ENCODE measurements at places on chromosomes 6 and 20.
A peak's percentile ranks its signal among the peaks of the same experiment; 100 is the strongest.

DNA sequence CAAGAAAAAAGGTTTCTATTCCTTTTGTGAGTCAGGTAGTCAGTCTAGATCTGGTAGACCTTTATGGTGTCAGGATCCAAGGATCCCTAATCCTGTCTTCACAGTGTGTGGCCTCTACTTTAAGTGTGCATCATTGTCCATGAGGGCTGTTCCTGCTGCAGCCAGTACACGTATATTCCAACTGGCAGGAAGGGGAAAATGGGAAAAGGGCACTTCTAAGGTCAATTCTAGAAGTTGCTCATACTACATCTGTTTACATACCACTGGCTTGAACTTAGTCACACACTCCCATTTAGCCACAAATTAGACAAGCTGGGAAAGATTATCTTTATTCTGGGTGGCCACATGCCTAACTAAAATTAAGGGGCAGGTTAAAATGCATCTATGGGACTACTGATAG lies 9.7 kb upstream of the MMS22L start:
- no peak for DNase-seq

GRCh38 chr20:52972190-52972937 lies at the start of gene TSHZ2:
Gene TSHZ2 (plus strand): TSS chr20:52972358. CDS start chr20:52973294, 936 bp downstream.
- peak; percentile 34 for DNase-seq

- no peak for DNase-seq
Measured at GRCh38 chr20:62274332-62274950, 28.4 kb upstream of the ADRM1 start.

GRCh38 chr6:169859401-169859977 lies 108.1 kb downstream of the ERMARD start:
- DNase-seq: no peak

- no peak for DNase-seq
Measured at GRCh38 chr6:7025861-7026260, 81.9 kb upstream of the RREB1 start.

GRCh38 chr6:134814076-134814695 lies 135.7 kb downstream of the ALDH8A1 start:
- no peak for DNase-seq

DNA sequence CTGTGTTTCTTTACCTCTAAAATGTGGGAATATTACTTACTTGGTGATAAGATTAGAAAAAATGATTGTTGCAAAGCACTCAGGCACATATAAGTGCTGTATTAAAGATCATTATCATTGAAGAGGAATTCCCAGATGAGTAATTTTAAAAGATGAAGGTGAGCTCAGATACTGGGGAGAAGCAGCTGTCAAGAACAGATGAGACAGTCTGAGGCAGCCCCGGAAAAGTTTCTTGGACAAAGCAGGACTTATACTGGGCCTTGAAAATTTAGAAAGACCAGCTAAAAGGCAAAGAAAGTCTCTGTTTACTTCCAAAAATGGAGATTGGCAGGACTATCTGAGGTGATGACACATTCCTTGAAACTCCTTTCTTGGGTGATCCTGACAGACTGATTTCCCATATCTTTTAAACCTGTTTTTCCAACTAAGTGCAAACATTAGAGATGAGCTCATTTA lies 93.8 kb upstream of the MARCKS start:
- DNase-seq: no peak

- DNase-seq: no peak
Measured at GRCh38 chr6:93858213-93858612, 438.9 kb upstream of the EPHA7 start.

- DNase-seq: no peak
Measured at GRCh38 chr6:87297119-87297518, 25.3 kb upstream of the SMIM8 start.

DNA sequence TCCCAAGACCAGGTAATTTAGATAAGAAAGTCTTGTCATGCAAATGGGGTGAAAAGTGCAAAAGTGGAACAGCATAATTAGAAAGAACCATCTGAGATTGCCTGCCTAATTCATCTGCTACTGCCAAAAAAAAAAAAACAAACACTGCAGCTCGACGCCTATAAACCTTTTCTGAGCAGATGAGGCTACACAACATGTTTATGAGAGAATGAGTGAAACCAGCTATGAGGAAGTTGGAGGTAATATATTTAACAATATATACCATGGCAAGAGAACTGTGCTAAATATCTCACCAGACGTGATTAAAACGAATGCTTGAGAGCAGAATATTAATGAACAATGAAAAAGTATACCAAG lies 50.0 kb downstream of the LAMA4 start:
- DNase-seq: no peak

- no peak for DNase-seq
Measured at GRCh38 chr20:3896302-3896701, 7.1 kb downstream of the PANK2 start.

GRCh38 chr6:164832410-164832809 lies 477.0 kb downstream of the C6orf118 start:
- no peak for DNase-seq

- no peak for DNase-seq
Measured at GRCh38 chr20:6580486-6580885, 187.0 kb upstream of the BMP2 start.

- DNase-seq: no peak
Measured at GRCh38 chr6:98124171-98124570, 710.2 kb upstream of the POU3F2 start.

GRCh38 chr6:12621754-12622153 lies 94.8 kb upstream of the PHACTR1 start:
- DNase-seq: no peak

GRCh38 chr6:13508711-13509705 lies 21.6 kb upstream of the GFOD1 start:
- no peak for DNase-seq

GRCh38 chr20:6439737-6440442 lies 317.1 kb upstream of the FERMT1 start:
- no peak for DNase-seq

DNA sequence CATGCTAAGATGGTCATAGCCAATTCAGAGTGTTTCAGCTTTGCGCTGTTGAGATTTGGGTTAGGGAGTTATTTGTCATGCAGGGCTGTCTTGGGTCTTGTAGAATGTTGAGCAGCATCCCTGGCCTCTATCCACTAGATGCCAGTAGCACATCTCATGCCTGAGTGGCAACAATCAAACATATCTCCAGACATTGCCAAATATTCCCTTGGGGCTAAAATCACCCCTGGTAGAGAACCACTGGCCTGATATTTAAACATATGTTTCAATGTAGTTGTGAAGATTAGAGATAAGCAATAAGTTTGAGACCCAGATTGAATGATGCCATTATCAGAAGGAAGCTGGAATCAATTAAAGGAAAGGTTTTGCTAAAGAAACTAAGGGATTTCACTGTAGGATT lies 463.3 kb downstream of the DOK5 start:
- DNase-seq: no peak

DNA sequence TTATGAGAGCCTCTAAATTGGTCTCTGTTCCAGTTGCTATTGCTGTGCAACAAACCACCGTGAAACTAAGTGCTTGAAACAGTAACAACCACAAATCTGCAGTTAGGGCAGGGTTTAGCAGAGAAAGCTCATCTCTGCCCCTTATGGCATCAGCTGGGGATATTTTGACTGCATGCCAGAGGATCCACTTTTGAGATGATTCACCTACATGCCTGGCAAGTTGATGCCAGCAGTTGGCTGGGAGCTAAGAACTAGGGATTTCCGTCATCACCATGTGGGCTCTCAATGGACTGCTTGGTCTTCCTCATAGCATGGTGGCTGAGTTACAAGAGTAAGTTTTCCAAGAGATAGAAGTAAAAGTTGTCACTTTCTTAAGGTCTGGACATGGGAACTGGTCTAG lies 35.1 kb downstream of the PLCB4 start:
- no peak for DNase-seq

GRCh38 chr6:34795836-34796425 lies 4.0 kb downstream of the BLTP3A start:
- DNase-seq: no peak

DNA sequence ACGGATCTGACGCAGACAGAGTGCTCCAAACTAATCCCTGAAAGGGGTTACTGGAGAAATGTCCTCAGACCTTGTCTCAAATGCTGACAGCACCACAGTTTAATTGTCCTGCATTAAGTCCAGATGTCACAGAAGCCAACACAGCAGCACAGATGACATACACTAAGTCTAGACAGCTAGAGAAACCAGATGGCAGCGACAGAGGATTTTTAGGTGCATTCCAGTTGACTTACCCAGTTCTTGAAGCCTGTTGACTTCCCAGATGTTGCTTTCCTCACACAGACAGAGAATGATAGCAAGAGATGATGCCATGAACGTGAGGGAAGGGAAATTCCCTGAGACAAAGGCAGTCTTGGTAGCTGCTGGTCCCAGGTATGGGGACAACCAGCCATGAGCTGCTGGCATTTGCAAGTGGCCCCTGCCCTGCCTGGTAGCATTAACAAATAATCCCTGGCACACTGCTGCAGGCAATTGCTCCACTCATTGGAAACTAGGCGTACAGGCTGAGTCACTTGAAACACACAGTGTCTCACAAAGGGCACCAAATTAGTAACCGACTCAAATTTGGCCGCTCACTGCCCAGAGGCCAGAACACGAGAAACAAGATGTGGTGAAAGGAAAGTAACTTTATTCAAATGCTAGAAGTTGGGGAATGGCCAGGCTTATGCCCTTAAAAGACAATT lies 52.2 kb downstream of the ADGB start:
- DNase-seq: no peak

- DNase-seq: no peak
Measured at GRCh38 chr20:44547419-44547818, 25.5 kb upstream of the SERINC3 start.

- no peak for DNase-seq
Measured at GRCh38 chr20:46220455-46221207, 87.7 kb downstream of the CDH22 start.

GRCh38 chr20:19928328-19929011 lies 88.7 kb upstream of the NAA20 start:
- no peak for DNase-seq

DNA sequence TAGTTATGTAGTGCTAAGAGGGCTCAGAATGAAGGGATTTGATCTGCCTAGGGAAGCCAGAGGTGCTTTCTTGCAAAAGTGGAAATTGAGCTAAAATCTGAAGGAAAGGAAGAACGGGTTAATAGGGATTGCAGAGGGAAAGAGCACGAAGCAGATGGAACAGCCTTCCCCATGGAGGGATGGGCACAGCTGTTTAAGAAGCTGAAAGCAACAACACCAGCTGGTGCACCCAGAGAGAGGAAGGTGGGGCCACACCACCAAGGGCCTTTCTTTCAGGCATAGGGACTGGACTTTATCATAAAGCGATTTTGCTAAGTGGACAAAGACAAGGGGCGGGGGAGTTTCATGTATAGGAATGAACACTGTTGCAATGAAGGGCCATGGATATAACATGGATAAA lies 65.8 kb upstream of the SNRPB2 start:
- DNase-seq: no peak

Data from activated CD4-positive, CD25-positive, alpha-beta regulatory T cell treated with anti-CD3 and anti-CD28 coated beads, Interleukin-2, amount 50 U/mL, for 72 hours (primary cell).